ENCODE measurements at places on chromosomes 12 and 14. TPM values are rescaled to one million over a fixed set of nuclear protein-coding genes. Genes with fewer than 3 reads are reported as not detected.

The PAX9 gene
- not detected for total RNA-seq

The HCAR3 gene
- total RNA-seq = not detected

The OVCH1 gene
- 0.20 TPM for total RNA-seq

The DGLUCY gene
- total RNA-seq = 37.0 TPM

The ANHX gene
- total RNA-seq = not detected

The CIROP gene
- 0.83 TPM for total RNA-seq

The KCNA5 gene
- not detected for total RNA-seq

The SLC7A8 gene
- 13.9 TPM for total RNA-seq

The NEUROD4 gene
- not detected for total RNA-seq

The GPD1 gene
- 11.3 TPM for total RNA-seq

The BBOF1 gene
- 5.8 TPM for total RNA-seq

The DUSP6 gene
- total RNA-seq = 128 TPM

The MEG3 gene
- total RNA-seq = 35.4 TPM

The MYH6 gene
- not detected for total RNA-seq

The PHETA1 gene
- 10.8 TPM for total RNA-seq

The GPATCH2L gene
- total RNA-seq = 29.1 TPM

The DDN gene
- not detected for total RNA-seq

The NRXN3 gene
- total RNA-seq = 0.34 TPM

The NRIP2 gene
- total RNA-seq = 0.56 TPM

The ACOT6 gene
- not detected for total RNA-seq

The SYCP3 gene
- total RNA-seq = not detected

The SIRT4 gene
- total RNA-seq = 0.50 TPM

The ZC3H14 gene
- total RNA-seq = 46.7 TPM

The GPX2 gene
- total RNA-seq = not detected

The KRT7 gene
- 6.3 TPM for total RNA-seq

The RPL41 gene
- 4,110 TPM for total RNA-seq

The PLEK2 gene
- total RNA-seq = not detected

The ANKS1B gene
- 10.9 TPM for total RNA-seq

The RIPK3 gene
- 2.2 TPM for total RNA-seq

The SERPINA12 gene
- total RNA-seq = not detected

The FKBP4 gene
- 19.0 TPM for total RNA-seq

The ZC2HC1C gene
- total RNA-seq = not detected

The OTOGL gene
- 0.15 TPM for total RNA-seq

The LTBR gene
- total RNA-seq = 170 TPM

The MYH7 gene
- total RNA-seq = not detected

The LRRC43 gene
- 1.2 TPM for total RNA-seq

The TTC6 gene
- not detected for total RNA-seq

The RIMKLB gene
- total RNA-seq = 5.7 TPM

The SELPLG gene
- total RNA-seq = 0.64 TPM

The SYNJ2BP gene
- total RNA-seq = 6.4 TPM

The SOAT2 gene
- not detected for total RNA-seq

The OR4M1 gene
- total RNA-seq = not detected

The PPM1H gene
- 2.7 TPM for total RNA-seq

The PTMS gene
- total RNA-seq = 226 TPM

The P2RX7 gene
- total RNA-seq = not detected

The RGS6 gene
- total RNA-seq = not detected

The GPR162 gene
- 1.0 TPM for total RNA-seq

The SCN8A gene
- not detected for total RNA-seq

The TMEM229B gene
- 1.9 TPM for total RNA-seq

The CIDEB gene
- total RNA-seq = 1.7 TPM

The HSPB8 gene
- total RNA-seq = 10.9 TPM

The OR6C2 gene
- not detected for total RNA-seq

The NR2C1 gene
- 26.1 TPM for total RNA-seq

The PTPRB gene
- 0.88 TPM for total RNA-seq

The TAS2R43 gene
- not detected for total RNA-seq

Measured in cardiac ventricle fibroblast (primary cell).